Mesenteric fat pad (tissue), 1 donor: ENCODE measurements at places on chromosomes 3 and 15. TPM values are rescaled to one million over a fixed set of nuclear protein-coding genes. Genes with fewer than 3 reads are reported as not detected.
A peak's percentile ranks its signal among the peaks of the same experiment; 100 is the strongest.

- no peak for DNase-seq
Observed at GRCh38 chr3:16332904-16333426, 68.0 kb downstream of the OXNAD1 start.

UBE2E2 gene
- 64.6 TPM for total RNA-seq

- no peak for DNase-seq
Observed at GRCh38 chr3:158808697-158809096, 6.8 kb downstream of the MFSD1 start.

NR1I2 gene
- 0.26 TPM for total RNA-seq

DNA sequence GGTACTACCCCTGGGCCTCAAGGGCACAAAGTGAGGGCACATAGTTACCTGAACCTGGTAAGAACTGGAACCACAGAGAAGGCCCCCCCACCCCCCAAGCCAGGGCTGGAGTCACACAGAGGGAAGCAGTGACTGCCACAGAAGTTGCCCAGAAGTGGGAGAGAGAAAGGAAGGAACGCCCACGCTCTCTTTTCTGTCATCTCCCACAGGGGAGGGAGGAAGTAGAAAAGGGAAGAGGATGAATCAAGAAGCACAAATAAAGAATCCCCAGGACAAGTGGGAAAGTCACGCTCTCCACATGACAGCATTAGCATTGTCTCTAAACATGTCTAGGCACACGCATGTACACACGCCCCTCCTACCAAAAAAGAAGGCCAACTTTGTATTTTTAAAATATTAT, 114.7 kb upstream of the FRMD4B start:
- DNase-seq, result no peak

C2CD4A gene
- not detected for total RNA-seq

GRCh38 chr3:120764206-120764605, 21.7 kb downstream of the GTF2E1 start:
- no peak for DNase-seq

DNA sequence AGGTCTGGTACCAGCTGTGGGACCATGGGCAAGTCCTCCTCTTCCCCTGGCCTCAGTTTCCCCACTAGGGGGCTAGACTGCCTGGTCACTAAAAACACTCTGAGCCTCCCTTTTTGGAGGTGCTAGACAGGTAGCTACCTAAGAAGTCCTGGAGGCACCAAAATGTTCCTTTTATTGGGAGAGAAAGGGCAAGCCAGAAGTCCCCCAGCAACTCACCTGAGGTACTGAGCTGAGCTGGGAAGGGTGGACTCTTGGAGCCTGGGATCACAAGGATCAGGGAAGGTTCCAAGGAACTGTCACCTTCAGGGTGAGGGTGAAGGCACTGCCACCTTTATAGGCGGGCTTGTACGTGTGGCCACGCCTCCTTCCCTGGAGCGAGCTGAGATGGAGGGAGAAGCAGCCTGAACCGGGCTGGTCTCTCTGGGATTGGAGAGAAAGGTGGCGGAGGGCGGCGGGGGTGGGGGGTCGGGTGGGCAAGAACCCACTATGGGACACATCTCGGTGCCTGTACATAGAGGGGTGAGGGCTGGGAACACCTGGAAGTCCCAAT, at the start of gene CYP1A1:
Gene CYP1A1, minus strand, starts transcription at position 304 of the 550 bp plus-strand sequence. CDS start 2,431 bp downstream, outside the sequence.
- no peak for DNase-seq

LARP6 gene
- 89.9 TPM for total RNA-seq

GRCh38 chr15:58302832-58303231, 129.0 kb upstream of the LIPC start:
- no peak for DNase-seq

DNA sequence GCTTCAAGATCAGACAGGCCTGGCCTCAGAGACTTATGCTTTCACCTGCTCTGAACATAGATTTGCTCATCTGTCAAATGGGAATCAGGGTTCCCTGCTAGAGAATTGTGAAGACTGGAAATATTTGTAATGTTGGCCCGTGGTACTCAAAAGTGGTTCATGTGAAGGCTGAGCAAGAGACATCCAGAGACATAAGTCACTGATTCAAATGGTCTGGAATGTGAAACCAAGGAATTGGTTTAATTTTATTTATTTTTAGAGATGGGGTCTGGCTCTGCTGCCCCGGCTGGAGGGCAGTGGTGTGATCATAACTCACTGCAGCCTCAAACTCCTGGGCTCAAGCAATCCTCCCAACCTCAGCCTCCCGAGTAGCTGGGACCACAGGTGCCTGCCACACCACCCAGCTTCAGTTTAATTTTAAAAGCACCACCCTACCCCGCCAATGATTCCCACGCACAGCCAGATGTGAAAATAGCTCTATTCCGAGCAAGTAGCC, 60.1 kb downstream of the DAPK2 start:
- DNase-seq, result peak; percentile 24

GRCh38 chr15:53982071-53982680, 3.9 kb downstream of the UNC13C start:
- DNase-seq, result no peak

FRMD4B gene
- 30.5 TPM for total RNA-seq

DNA sequence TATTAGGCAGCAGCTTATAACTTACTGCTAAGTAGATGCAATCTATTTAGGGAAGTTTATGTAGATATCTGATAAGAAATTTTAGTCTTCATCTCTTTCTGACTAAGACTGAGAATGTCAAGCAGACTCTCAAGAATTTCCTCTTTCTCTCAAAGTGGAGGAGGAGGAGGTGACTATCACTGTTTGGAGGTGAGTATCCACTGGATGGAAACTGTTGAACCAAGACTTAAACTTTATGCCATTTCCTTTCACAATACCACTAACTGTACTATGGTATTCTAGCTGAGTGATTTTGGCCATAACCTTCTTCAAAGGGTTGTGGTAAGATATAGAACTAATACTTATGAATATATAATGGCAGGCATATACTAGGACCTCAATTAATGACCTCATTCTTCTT, 64.6 kb downstream of the TPRG1 start:
- no peak for DNase-seq
